Renal cortex interstitium (tissue), 15 donors: ENCODE measurements at places on chromosomes 6 and 20. TPM values are rescaled to one million over a fixed set of nuclear protein-coding genes. Genes with fewer than 3 reads are reported as not detected.

- no peak for DNase-seq
Observed at GRCh38 chr6:105873211-105873704, 212.9 kb upstream of the PRDM1 start.

GRCh38 chr6:105459049-105459448, 56.2 kb upstream of the PREP start:
- no peak for DNase-seq

- no peak for DNase-seq
Observed at GRCh38 chr20:11431621-11432020, 486.1 kb upstream of the BTBD3 start.

The LPA gene
- 0.19 TPM for polyA plus RNA-seq
